MG63 (cell line): ENCODE measurements at places on chromosomes 1 and 21.

- DNase-seq: no peak
Measured at GRCh38 chr1:96290801-96291200, 430.8 kb upstream of the PTBP2 start.

- DNase-seq: no peak
Measured at GRCh38 chr1:14707531-14708445, 109.3 kb downstream of the KAZN start.

DNA sequence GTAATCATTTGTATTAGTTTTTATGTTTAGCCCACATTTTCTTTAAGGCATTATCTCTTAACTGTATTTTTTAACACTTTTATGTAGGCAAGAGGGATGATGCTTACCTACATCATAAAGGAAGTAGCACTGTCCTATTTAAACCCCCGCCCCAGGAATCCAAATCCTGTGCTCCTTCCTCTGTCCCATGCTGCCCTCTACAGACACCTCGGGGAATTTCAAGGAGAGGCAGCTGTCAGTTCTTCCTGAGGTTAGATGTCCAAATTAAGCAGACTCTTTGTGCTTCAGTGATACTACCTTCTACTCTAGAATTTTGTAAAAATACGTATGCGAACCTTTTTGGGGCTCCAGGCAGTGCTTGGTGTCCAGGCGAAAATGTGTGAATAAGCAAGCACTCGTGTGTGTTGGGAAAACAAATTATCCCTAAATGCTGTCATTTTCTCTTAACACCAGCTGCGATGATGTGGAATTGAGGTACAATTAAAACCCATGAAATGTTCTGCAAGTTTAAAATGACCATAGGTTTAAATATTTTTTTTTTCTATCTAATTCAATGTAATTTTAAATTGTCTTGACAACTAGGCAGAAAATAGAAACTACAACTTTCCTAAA lies 19.2 kb downstream of the CRCT1 start:
- DNase-seq: peak; percentile 60

GRCh38 chr1:113904293-113904673 lies 316 bp downstream of the AP4B1 start:
- no peak for DNase-seq

GRCh38 chr1:182752077-182752988 lies 37.2 kb upstream of the NPL start:
- DNase-seq: no peak

DNA sequence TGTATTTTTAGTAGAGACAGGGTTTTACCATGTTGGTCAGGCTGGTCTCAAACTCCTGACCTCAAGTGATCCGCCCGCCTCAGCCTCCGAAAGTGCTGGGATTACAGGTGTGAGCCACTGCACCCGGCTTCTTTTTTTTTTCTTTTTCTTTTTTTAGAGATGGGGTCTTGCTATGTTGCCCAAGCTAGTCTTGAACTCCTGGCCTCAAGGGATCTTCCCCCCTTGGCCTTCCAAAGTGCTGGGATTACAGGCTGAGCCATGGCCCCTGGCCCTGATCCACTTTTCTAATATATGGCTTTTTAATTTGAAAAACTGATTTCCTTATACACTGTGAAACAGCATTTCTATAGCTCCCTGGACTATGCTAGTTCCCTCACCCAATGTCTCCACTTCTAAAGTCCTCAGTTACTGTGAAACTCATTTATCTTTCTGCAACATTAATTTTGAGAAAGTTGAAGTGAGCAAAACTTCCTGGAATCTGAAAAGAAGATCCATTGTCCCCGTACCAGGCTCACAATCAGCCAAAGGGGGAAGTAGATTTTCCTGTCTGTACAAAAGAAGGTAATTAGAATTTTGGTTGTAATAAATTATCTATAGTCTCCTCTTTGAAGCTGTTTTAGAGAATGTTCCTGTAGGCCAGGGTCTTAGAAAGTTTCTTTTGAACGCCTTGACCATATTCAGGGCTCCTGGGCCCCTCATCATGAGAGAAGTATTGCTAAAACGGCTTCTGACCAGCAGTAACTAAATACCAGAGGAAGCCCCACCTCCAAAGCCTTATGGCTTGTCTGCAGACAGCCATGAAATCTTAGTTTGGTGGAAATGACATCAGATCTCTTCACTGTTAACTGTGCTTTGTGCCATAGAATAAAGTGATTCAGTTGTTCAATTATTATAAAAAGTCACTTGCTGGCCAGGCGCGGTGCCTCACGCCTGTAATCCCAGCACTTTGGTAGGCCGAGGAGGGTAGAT lies 34.9 kb downstream of the DEGS1 start:
- DNase-seq: no peak

DNA sequence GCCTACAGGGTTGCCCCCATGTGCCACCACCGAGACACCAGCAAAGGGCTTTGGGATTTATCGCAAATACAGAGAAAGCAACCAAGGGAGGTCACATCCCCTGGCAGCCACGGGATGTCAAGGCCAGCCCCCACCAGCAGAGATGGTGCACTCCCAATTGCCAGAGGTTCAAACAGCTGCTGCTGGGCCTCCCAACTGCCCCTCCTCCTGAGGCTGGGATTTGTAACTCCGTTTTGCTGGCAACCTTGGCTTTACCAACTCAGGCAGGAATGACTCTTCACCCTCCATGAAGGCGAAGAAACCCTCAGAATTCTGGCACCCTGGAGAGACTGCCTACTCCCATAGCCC lies 11.6 kb downstream of the TMEM53 start:
- DNase-seq: no peak

DNA sequence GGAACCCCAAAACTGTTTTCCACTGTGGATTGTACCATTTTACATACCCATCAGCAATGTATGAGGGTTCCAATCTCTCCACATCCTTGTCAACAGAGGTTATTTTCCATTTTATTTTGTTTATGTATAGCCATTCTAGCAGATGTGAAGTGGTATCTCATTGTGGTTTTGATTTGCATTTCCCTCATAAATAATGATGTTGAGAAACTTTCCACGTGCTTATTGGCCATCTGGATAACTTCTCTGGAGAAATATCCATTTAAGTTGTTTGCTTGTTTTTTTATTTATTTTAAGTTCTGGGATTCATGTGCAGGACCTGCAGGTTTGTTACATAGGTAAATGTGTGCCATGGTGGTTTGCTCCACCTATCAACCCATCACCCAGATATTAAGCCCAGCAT lies 280.2 kb upstream of the USP25 start:
- no peak for DNase-seq

DNA sequence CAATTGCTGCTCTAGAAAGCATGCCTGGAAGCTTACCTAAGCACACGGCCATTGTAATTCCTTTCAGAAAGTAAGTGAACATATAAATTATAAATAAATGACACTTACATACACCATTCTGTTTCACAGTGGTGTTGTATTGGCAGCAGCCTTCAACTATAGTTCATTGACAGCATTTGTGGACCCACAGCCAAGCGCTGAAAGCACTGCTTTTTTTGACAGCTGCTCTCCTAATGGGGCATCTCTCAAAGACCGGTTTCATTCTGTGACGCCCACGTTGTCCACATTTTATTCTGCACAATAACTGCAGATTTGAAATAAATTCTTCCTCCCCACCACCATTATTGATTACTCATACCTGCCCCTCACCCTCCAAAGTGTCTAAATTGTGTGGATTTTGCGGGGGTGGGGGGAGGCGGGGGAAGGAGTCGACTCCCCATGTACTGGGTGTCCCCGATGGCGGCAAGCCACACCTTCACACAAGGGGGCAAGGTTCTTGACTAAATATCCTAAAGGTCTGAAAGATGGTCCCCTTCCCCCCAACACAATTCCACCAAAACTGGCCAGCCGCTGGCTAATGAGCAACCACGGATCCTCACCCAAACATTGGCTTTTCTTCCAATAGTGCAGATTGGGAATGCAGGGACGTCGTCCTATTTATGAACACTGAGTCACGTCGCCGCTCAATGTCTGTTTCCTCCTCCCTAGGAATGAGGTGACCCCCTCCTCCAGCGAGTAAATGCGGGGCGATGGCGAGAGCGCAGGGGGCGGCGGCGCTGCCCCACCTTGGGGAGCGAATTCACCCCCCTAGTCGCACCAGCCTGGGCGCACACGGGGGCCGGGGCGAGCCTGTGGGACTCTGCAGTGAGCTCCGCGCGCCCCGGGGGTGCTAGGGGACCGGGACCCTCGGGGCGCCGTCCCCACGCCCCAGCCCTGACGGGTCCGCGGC lies 960 bp downstream of the RCAN1 start:
- peak; percentile 14 for DNase-seq

- no peak for DNase-seq
Measured at GRCh38 chr1:241964550-241965282, 7.1 kb downstream of the BECN2 start.

GRCh38 chr21:42980312-42981213 lies 6.2 kb downstream of the PKNOX1 start:
- DNase-seq: no peak

DNA sequence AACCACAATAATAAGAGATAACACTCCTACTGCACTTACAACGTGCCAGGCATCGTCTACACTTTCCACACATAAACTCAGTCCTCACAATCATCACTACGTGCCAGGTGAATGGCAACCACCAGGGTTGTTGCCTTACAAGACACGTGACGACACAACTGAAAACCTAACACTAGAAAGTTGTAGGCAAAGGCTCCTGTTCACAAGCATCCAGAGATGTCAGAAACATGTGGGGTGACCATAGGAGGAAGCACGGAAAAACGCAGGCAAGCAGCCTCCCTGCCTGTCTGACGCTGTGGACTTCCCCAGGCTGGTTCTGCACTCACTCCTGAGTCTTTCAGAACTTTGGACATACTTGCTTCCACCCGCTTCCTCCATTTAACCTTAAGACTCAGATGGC lies 7.0 kb downstream of the CAPZB start:
- no peak for DNase-seq

DNA sequence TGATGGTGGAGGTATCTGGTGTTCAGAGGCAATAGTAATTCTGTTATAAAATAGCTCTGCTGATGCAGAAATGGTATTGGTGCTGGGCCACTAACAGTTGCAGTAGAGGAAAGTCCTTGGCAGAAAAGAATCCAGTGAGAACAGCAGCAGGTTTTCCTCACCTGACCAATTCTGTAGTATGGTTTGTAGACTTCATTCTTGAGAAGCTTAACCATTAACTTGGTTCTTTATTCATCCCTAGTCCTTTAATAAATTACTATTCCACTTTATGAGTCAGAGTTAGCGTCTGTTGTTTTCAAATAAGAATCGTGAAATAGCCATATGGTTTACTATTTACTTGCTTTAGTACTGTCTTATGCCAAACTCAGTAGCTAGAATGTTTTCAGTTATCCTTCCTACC lies 128.5 kb upstream of the SERTAD4 start:
- DNase-seq: no peak

DNA sequence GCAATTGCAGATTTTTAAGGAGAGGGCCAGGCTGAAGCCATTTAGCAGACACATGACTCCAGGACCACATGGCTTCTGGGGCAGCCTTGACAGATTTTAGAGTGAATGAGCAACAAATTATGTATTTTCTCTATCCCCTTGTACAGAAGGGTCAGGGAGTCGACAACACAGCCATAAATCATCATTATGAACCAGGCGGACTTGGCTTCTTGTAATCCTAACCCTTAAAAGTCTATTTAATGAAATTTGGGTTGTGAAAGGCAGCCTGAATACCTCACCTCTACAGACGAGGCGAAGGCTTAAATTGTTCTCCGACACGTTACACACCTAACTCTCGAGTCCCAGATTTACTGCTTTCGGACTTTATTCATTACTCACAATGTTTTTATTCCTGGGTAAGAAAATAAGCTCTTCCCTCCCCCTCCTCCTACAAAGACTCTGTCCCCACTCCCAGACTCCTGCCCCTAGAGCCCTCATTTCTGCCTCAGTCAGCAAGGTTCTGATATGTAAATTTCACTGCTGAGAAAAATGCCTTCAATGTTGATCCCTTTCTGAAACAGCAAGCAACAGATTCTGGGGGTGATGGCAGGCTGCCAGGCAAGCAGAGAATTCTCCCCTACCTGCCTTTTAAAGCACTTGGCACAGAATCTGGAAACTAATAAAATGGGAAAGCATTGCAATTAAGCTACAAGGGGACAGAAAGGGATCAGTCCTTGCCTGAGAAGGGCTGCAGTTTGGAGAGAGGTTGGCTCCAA lies 51.6 kb downstream of the PLPP3 start:
- DNase-seq: no peak

DNA sequence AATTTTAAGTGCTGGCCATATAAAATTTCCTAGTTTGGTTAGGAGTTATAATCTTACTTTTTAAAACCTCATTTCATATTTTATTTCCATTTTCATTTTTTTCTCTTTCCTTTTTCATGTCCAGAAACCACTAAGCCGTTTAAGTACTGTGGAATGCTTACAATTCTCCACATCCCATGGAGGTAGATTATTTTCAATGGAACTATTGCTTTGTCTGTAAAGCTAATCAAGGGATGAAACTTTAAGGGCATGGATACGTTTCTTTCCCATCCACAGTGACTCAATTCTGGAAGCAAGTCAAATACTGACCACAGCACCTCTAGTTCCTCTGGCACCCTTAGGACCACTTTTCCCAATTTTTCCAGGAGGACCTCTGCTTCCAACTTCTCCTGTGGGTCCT lies 139.1 kb upstream of the ZNHIT6 start:
- no peak for DNase-seq

DNA sequence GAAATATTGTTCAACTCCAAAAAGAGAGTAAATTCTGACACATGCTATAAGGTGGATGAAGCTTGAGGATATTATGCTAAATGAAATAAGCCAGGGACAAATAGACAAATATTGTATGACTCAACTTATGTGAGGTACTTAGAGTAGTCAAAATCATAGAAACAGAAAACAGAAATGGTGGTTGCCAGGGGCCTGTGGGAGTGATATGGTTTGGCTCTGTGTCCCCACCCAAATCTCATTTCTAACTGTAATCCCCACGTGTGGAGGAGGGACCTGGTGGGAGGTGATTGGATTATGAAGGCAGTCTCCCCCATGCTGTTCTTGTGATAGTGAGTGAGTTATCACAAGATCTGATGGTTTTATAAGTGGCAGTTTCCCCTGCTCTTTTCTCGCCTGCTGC lies 24.7 kb upstream of the DISP1 start:
- DNase-seq: no peak

DNA sequence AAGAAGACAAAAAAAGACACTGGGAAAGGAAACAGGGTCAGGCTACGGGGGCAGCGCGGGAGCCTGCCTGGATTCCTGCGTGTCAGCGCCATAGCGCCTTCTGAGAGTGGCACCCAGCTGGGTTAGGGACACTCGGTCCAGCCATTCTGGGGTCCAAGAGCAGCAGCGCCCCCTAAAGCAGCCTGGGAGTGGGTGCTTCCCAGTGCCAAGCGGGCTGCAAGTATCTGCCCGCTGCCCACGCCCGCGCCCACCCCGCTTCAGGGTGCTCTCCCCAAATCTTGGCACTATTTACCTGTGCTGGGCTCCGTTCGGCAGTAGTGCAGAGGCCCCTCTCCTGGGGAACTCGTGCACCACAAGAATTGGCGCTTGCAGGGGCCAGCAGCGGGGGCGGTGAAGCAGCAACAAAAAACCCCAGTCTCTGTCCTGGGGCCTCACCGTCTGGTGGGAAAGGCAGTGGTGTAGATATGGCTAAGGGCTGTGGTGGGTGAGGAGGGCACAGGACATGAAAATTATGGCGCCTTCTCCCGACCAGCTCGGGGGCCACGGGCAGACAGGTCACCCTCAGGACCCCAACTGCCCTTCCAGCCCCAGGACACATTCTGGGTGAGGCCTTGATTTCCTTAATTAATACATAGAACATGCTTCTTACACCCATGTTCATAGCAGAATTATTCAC lies 24.1 kb upstream of the LBR start:
- DNase-seq: no peak

- DNase-seq: no peak
Measured at GRCh38 chr1:3536420-3537195, 74.7 kb downstream of the MEGF6 start.
